DMS79 treated with DMSO at 0.1 percent for 48 hours (cell line): ENCODE measurements at places on chromosomes 12 and 14.

DNA sequence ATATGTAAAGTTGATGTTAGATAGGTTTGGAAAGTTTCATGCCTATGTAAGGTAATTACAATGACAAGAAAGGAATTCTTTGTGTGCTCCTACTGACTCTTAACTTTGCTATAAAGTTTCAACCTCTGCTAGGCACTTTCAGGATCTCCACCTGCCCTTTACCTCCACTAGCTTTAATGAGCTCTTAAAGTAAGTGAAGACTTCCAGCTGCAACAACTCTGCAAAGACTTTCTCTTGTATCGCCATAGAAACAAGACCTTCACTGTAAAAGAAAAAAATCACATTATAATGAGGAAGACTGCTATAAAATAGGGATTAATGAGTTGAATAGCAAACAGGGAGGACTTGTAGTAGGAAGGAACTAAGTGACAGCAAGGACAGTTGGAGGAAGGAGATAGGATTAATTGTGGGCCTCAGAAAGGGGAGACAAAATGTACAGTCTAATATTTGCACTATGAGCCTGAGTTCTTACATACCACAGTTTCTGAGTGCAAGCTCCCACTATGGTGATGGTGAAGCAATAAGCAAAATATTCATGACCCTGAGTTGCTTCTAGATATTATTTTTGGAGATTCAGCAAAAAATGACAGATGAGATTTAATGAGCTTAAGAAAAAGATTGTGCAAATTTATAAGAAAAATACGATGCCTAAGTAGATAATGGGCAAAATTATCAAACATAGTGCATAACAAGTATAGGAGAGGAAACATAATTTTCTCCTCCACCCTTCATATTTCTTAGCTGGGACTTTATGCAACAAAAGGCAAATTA, 66.7 kb downstream of the DHRS2 start:
- no peak for DNase-seq

DNA sequence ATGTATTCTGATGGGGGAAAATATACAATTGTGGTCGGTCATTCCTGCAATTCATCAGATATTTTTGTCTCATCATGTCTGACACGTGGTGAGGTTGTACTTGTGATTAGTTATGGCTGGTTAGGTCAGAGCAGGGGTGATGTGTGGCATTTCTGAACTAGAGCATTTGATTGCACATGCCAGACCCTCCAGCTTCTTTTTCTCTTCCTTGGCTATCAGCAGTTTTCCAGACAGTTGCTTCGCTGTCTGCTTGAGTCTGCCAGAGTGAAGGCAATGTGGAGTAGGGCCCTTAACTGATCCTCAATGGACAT, 25.9 kb downstream of the TMEM117 start:
- DNase-seq = no peak

DNA sequence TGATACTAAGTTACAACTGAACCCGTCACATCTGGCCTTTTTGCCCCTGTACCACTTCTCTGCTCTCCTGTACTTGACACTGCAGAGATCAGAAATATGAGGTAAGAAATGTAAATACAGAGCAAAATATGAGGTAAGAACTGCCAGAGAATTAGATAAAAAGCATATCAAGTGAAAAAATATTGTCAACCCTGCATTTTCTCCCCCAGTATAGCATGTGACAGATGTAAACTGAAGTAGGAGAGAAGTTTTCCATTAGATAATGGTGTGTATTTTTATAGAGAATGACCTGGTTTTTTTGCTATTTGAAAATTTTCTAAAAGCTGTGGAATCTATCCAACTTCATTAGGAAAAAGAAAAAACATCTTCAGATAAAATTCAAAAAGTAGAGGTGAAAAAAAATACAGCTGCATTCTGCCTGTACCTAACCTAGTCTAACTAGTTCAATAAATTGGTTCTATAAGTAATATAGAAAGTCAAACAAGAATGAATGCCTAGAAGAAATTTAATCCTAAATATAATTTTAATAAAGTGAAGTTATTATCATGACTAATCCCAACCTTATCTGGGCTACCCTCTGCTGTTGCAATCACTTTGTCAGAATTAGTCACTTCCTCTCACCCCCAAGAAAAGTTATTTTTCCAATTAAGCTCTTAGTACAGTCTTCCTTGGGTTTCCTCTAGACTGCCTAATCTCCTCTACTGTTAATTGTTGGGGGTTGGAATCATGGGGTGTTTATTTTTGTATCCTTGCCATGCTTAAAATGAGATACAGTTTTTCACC, 210.0 kb downstream of the RASSF9 start:
- DNase-seq = no peak

- no peak for DNase-seq
Measured at GRCh38 chr12:87784350-87784749, 244.9 kb downstream of the C12orf50 start.

DNA sequence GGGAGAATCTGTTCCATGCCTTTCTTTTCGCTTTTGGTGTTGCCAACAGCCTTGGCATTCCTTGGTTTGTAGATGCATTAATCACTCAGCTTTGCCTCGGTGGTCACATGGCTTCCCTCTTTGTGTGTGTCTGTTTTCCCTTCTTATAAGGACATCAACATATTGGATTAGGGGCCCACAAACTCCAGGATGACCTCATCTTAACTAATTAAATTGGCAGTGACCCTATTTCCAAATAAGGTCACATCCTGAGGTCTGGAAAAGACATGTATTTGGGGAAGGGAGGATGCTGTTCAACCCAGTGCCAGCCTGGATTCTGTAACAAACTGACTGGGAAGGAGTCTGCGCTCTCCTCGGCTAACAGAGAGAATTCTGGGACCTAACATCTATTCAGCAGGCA, 365.7 kb upstream of the FKBP4 start:
- no peak for DNase-seq

DNA sequence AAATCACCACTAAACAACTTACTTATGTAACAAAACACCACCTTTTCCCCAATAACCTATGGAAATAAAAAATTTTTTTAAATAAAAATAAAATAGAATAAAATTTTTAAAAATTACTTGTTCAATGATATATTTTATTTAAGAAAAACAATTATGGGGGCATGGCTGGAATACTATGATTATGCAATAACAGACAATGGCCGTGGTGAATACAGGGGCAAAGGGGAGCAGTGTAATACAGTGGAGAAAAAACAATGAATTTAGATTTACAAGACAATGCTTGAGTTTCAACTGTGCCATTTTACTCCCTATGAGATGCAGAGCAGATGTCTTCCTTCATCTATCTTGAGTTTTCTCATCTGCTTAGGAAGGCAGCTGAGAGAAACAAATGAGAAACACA, 72.9 kb downstream of the BLTP3B start:
- no peak for DNase-seq

DNA sequence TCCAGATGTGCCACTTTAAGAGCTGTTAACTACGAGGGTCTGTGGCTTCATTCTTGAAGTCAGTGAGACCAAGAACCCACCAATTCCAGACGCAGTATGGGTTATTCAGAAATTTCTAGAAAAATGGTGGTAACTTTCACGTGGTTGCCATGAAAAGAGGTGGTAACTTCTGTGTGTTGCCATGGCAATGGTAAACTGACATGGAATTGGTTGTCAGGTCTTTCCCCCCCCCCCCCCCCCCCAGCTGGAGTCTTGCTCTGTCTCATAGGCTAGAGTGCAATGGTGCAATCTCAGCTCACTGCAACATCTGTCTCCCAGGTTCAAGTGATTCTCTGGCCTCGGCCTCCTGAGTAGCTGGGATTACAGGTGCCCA, 18.8 kb upstream of the VWF start:
- DNase-seq = no peak

DNA sequence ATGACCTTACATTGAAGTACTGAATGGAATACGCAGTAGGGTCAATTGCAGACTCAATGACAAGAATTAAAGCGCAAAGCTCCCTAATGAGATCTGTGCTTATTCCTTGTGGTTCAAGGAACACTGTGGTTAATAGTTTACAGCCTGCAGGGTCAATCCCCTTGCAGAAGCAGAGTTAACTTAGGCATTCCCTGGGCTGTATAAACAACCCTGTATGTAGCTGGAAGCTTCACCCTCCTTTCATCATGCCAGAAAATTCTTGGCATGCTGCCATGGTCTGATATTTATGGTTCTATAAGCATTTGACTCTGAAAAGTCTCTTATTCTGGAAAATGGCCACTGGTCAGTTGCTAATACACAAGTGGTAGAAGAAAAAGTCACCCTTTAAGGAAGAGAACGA, 227.7 kb downstream of the NOVA1 start:
- peak; percentile 21 for DNase-seq

- DNase-seq = no peak
Measured at GRCh38 chr12:119440803-119441360, 106.4 kb downstream of the CCDC60 start.

DNA sequence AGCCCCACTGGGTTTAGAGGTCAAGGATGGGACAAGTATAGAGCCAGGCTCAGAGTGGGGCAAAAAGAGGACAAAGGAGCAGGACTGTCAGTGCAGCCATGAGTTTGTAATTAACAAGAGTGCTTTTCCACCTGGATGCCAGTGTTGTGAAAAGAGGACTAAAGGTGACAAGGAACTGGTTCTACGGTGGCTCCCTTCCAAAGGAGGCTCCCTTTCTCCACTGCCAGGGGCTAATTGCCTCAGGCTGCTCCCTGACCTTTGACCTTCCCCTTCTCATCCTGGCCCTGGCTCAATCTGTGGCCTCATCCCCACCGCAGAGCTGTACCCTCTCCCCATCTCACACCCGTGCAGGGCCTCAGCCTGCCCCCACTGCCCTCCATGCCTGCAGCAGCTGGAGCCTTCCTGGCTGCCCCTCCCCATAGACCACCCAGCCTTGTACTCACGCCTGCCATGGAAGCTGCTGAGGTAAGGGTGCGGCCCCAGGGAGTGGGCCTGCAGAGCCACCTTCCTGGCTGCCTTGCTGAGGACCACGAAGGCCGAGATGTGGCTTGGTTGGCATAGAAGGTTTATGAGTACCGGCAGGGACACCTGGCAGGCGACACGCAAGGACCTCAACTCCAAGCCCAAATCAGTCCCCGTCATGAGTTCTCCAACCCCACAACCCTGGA, 24.8 kb upstream of the FKBP4 start:
- no peak for DNase-seq

DNA sequence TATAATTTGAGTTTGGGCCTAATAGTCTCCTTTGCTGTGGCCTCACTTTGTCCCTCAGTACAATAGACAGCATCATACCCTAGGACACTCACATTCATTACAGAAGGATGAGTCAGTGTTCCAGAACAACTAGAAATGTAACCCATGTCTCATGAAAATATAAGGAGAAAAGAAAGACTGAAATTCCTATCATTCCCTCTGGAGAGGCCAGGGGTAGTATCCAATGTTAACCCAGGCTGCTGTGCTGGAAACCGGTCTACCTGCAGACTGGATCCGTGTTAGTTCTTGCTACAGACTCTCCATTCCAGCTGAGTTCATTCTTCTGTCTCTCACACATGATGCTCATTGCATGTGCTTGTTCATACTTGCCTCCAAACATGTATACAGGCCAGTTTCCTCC, 75.8 kb upstream of the HOXC13 start:
- no peak for DNase-seq

- no peak for DNase-seq
Measured at GRCh38 chr12:15779925-15780324, 9.3 kb downstream of the EPS8 start.

GRCh38 chr12:39178837-39179236, 264.1 kb downstream of the KIF21A start:
- DNase-seq = no peak

DNA sequence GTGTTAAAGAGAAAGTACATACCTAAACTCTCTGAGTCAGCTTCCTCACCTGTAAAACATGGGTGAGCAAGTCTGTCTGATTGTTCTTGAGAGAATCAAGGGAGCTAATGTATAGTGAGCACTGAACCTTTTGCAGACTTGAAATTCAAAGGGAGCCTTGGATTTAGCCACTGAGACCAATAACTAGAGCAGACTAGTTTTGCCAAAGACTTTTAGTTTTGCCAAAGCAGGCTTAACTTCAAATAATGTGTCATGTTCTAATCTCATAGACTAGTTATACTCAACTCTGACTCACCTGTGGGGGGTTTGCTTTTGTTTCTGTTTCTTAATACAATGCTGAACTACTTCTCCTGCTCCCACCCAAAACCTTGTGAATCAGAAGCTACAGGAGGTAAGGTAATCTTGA, 123.7 kb downstream of the SLC25A21 start:
- DNase-seq = no peak

DNA sequence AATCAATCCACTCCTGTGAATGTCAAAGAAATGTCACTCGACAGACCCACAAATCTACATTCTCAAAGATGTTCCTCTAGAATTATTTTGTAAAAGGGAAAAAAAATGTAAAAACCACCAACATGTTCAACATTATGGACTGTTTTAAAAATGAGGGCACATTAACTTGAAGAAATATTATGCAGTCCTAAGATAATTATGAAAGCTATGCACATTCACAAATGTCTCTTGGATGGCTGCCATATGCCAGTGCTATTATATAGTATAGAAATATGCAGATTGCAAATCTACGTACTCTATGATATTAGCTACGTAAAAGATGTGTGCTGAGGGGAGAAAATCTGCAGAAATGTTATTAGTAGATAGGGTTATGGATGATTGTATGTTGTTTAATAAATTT, 334.2 kb downstream of the BMP4 start:
- DNase-seq = no peak

GRCh38 chr14:76720382-76720813, 40.9 kb upstream of the VASH1 start:
- peak; percentile 15 for DNase-seq

- no peak for DNase-seq
Measured at GRCh38 chr12:132046561-132046960, 96.8 kb downstream of the EP400 start.

GRCh38 chr12:132270969-132271754, 58.2 kb downstream of the GALNT9 start:
- peak; percentile 65 for DNase-seq

- no peak for DNase-seq
Measured at GRCh38 chr14:65403231-65403630, 9.3 kb upstream of the FUT8 start.

DNA sequence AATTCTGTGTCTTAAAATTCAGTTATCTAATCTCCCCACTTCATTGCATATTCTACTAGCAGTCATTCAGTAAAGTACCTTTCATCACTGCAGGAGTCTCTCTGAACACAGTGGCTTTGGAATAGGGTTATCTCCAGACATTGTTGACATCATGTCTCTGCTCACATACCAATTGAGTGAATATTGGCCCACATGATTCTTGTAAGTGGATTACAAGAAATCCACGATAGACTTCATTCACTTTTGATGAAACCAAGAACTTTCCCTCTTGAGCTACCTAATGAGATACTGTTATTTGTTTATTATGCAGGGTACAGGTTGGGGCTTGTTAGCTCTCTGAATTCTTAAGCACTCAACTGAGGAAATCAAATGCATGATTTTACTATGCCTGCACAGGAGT, 284.9 kb downstream of the RAD51B start:
- DNase-seq = peak; percentile 85

- no peak for DNase-seq
Measured at GRCh38 chr14:68718023-68718990, 74.6 kb downstream of the ZFP36L1 start.
